ENCODE measurements at places on chromosomes 4 and X.

GRCh38 chr4:48031802-48032525 is 15.4 kb downstream of the NIPAL1 start:
- no peak for DNase-seq

DNA sequence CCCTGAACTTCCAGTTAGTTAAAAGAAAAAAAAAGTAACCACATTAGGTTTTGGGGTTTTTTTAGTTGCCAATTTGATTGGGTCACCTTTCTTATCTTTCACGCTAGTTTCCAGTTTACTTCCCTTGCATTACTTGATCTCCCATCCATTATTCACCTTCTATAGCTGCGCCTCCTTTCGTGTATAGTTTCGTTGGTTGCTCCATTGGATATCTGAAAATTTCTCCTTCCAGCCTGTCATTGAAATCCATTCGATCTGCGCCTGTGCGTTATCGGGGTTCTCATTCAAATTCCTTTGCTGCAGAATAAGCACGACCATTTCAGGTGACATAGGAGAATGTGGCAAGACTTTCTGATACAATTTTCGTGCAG is 764 bp downstream of the TRAPPC11 start:
- DNase-seq, result no peak

DNA sequence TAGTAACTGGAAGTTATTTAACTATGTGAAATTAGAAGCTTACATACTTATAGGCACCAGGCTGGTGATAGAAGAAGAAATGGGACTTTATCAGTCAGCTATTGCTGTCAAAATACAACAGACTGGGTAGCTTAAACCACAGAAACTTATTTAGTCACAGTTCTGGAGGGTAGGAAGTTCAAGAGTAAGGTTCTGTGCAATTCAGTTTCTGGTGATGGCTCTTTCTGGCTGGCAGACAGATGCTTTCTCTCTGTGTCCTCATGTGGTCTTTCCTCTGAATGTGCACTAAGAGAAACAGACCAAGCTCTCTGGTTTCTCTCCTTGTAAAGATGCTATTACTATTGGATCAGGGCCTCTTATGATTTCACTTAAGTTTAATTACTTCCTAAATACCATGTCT is 92.1 kb upstream of the ANKRD50 start:
- no peak for DNase-seq

DNA sequence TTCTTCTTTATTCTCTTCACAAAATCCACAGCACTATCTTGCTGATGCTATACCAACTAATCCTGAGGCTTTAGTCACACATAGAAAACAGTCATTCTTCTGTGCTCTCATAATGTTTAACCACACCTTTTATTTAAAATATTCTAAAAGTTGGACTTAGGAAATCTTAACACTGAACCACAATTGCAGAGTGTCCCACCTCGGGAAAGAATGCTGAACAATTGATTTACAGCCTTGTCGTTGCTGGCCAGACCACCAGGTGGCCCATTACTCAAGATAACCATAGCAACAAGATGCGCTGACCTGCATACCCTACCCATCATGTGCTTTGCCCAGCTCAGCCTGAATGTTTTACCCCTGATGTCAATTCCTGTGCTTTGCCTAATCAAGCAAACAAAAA is 100.8 kb downstream of the ARSJ start:
- no peak for DNase-seq

- DNase-seq, result peak; percentile 73
Observed at GRCh38 chr4:11623726-11624037, 195.0 kb upstream of the HS3ST1 start.

- no peak for DNase-seq
Observed at GRCh38 chrX:73847100-73847499, 284.1 kb downstream of the CHIC1 start.

- no peak for DNase-seq
Observed at GRCh38 chrX:56947699-56948098, 47.6 kb downstream of the SPIN3 start.

DNA sequence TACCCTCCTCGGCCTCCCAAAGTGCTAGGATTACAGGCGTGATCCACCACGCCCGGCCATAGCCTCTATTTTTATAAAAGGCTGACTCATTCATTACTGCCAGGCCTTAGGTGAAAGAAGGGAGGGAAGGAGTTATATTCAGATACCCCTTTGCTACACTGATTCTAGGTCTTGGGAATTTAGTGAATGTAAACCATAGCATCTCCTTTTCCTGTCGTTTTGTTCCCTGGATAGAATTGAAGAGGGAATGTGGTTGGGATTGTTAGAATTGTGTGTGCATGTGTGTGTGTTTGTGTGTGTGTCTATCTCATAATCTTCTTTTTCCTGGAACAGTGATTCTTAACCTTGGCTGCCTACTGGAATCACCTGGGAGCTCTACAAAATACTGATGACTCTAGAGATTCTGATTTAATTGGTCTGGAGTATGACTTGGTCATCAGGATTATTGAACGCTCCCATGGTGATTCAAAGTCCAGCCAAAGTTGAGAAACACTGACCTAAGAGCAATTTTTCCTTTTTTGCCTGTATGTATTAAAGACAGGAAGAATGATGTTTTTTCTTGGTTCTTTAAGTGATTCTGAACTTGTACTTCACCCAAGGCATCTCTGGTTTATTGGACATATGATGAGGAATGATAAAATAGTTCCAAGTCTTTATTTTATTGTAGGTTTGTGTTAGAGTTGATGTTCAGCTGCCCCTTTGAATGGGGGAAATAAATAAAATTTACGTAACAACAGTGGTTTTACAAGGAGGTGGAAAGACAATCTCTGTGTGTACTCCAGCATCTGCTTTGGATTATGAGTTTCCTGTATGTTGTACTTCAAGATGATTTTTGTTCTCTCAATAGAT is 37.0 kb downstream of the NAP1L5 start:
- no peak for DNase-seq

DNA sequence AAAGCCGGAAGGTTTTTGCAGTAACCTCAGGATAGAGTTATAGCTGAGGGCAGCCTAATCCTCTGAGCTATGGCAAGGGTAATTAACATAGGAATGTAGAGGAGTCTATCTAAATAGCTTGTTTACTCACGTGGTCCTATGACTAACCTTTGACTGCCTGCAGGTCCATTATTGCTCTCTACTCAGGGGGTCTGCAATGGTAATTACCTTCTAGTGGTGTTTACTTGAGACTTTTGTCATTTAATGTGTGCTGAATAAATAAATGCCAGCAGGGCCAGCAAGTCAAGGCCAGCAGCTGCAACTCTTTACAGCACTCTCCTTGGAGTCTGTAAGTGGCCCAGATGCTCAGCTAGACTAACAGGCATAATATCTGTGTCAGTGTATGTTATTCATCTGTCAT is 212.7 kb upstream of the FMR1 start:
- DNase-seq, result no peak

- no peak for DNase-seq
Observed at GRCh38 chrX:133374874-133375387, 40.4 kb downstream of the GPC4 start.

- no peak for DNase-seq
Observed at GRCh38 chr4:67680581-67681222, 20.3 kb downstream of the UBA6 start.

- no peak for DNase-seq
Observed at GRCh38 chr4:130147641-130148040, 1051.7 kb downstream of the C4orf33 start.

DNA sequence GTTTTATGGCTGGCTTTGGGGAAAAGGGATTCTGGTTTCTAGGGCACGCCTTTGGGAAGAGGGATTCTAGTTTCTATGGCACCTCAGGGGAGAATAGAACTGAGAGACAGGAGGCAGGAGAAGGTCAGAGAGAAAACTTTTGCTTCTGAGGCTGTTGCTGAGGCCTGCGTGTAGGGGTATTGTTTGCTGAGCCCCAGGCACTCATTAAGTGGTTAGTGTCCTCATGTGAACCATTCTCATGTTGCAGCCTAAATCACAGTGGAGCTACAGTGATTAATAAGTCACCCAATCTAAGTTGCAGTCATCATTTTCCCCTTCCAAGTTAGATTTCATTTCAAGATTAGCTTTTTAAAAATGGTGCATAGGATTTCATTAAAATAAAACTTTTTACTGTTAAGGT is 29.0 kb downstream of the VCX3A start:
- DNase-seq, result no peak

GRCh38 chr4:13298655-13299054 is 185.5 kb downstream of the RAB28 start:
- no peak for DNase-seq

DNA sequence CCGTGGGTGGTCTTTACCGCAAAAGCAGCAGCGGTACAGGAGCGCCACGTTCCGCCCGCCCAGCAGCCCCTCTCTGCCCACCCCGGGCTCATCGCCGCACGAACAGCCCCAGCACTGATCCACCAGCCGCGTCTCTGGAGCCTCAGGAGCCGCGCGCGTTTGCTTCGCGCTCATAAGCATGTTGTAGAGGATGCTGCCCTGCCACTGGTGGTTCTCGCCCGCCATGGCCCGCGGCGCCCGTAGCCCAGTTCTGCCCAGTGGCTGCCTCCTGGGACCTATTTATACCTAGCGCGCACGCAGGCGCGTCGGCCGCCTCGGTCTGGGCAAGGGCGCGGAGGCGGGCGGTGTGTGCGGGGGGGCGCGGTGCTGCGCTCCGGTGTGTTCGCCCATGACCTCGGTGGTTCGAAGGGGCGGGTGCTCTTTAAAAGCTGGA is at the start of gene NR0B1:
Gene NR0B1 (minus strand): TSS at position 252 of the 433 bp plus-strand sequence. CDS start 27 bp downstream, at position 225.
- no peak for DNase-seq

GRCh38 chr4:57575426-57575825 is 465.2 kb upstream of the IGFBP7 start:
- no peak for DNase-seq

- DNase-seq, result no peak
Observed at GRCh38 chr4:143383005-143383574, 46.4 kb downstream of the GAB1 start.

GRCh38 chr4:73668782-73669201 is 48.6 kb upstream of the RASSF6 start:
- no peak for DNase-seq

- no peak for DNase-seq
Observed at GRCh38 chrX:38108364-38108763, 102.0 kb downstream of the SYTL5 start.

- DNase-seq, result no peak
Observed at GRCh38 chrX:136725441-136726104, 55.2 kb downstream of the ARHGEF6 start.

GRCh38 chr4:10164877-10165283 is 48.3 kb upstream of the WDR1 start:
- peak; percentile 16 for DNase-seq

DNA sequence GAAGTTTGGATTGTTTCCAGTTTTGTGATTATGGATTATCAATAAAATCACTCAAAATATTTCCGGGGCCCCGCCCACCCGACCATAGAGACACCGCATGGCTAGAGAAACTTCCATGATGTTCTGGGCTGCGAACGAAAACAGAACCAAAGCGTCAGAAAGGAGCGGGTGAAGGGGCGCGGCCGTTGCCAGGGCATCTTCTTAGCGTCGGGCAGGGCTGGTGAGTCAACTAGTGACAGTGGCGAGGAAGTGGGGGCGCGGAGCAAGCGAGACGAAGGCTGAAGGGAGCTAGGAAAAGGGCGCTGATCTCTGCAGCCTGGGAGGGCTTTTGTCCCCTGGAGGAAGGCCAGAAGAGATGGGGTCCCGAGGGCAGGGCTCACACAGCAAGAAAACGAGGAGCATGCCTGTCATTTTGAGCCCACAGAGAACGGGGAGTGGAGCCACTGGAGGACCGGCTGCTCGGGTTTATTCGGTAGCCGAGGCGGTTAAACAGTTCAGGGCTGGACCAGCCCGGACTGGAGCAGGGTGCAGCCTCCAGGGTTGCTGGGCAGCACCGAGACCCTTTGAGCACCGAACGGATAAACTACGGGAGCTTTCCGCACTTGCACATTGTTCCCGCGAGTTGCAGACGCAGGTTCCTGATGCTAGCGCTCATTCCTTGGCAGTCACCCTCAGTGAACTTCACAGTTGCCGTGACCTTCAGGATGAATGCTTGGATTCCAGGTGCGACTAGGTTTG is 298.1 kb upstream of the TRPC5 start:
- DNase-seq, result no peak

DNA sequence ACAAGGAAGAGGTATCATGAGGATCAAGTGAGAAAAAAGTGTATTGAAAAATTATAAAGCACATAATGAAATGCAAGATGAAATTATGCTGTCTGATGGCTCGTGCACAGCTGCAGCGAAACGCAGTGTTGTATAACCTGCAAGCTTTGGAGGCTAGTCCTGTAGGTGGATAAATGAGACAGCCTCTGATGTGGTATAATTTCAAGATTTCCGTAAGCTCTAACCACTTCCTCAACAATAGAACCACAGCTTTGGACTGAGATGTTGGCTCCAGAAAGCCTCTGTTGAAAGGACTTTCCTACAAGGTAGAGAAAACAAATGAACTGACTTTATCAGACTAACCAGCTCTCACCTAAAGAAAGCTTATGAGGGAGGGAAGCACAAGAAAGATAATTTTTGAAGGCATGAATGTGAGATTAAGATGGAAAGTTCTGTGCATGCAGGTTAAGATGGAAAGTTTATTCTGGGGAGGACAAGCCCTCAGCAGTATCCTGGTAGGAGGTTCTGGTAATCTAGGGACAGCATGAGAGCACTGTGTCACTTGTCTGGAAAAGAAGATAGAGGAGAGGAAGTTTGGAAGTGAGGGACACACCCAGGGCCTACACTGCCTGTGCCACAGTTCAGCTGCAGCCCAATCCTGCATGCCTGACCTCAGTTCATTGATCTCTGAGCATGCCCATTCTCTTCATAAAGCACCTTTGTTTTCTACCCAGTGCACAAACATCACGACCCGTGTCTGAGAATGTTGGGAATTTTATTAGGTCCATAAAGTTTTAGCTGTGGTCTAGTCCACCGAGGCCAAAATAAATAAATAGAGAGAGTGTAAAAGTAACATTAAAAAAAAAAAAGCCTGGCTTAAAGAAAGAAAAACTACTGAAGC is 161.5 kb upstream of the SFRP2 start:
- DNase-seq, result no peak

- DNase-seq, result no peak
Observed at GRCh38 chr4:76585272-76585671, 150.2 kb downstream of the SHROOM3 start.

GRCh38 chr4:5024673-5025072 is 5.4 kb upstream of the CYTL1 start:
- no peak for DNase-seq

DNA sequence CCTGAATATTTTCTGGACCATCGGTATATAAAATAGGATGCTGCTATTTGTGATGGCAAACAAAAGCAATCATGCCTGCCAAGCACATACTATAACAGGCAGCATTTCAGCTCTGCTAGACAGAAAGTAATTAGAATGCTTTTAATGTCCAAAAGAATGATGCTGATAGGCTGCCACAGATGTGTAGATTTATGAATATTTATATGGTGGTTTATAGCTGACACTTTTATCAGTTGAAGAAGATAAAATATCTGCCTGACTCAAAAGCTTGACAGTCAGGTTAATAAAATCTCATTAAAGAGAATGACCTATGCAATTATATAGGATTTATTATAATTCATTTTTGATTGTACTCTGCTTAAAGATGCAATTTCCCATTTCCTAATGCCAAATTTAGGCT is 4.0 kb downstream of the BEND4 start:
- no peak for DNase-seq

All from prostate gland (tissue), 2 donors.